SK-MEL-5 (cell line): ENCODE measurements at places on chromosomes 6 and 20. TPM values are rescaled to one million over a fixed set of nuclear protein-coding genes. Genes with fewer than 3 reads are reported as not detected.

The METTL24 gene
- not detected in 2 replicates for total RNA-seq

The BIRC7 gene
- total RNA-seq: 7.7 and 12.3 TPM in 2 replicates

The MUC21 gene
- not detected in 2 replicates for total RNA-seq

The ADGRG6 gene
- 130 and 134 TPM in 2 replicates for total RNA-seq

The KIF25 gene
- total RNA-seq: 0.51 TPM in 1 of 2 replicates, not detected in the other

The TCF15 gene
- not detected in 2 replicates for total RNA-seq

The GGTLC1 gene
- not detected in 2 replicates for total RNA-seq

The MLIP gene
- total RNA-seq: 16.6 and 23.9 TPM in 2 replicates

The ZBTB12 gene
- total RNA-seq: 1.3 and 2.2 TPM in 2 replicates

The CCN5 gene
- total RNA-seq: 0.45 and 0.85 TPM in 2 replicates

The MYH7B gene
- 0.03 and 0.08 TPM in 2 replicates for total RNA-seq

The PSORS1C2 gene
- not detected in 2 replicates for total RNA-seq

The CGAS gene
- not detected in 2 replicates for total RNA-seq

The TGM6 gene
- not detected in 2 replicates for total RNA-seq

The SCUBE3 gene
- total RNA-seq: 0.50 and 0.80 TPM in 2 replicates

The PIGU gene
- 32.1 and 38.2 TPM in 2 replicates for total RNA-seq

The SLC23A2 gene
- 117 and 120 TPM in 2 replicates for total RNA-seq

The CGA gene
- total RNA-seq: 0.55 TPM in 1 of 2 replicates, not detected in the other

The ABCC10 gene
- 16.6 and 17.1 TPM in 2 replicates for total RNA-seq

The PRR18 gene
- total RNA-seq: not detected in 2 replicates

The GABRR2 gene
- not detected in 2 replicates for total RNA-seq

The ABCF1 gene
- total RNA-seq: 44.5 and 50.0 TPM in 2 replicates

The C20orf141 gene
- total RNA-seq: 0.88 TPM in 1 of 2 replicates, not detected in the other

The PRDM13 gene
- 2.6 and 3.5 TPM in 2 replicates for total RNA-seq

The SIM1 gene
- total RNA-seq: not detected in 2 replicates

The MCM3 gene
- total RNA-seq: 109 and 113 TPM in 2 replicates

The STX11 gene
- total RNA-seq: 6.6 and 6.7 TPM in 2 replicates

The TRIM31 gene
- total RNA-seq: not detected in 2 replicates

The MAP7 gene
- total RNA-seq: 32.5 and 33.0 TPM in 2 replicates

The KDM1B gene
- total RNA-seq: 49.9 and 54.2 TPM in 2 replicates

The CLDN20 gene
- total RNA-seq: 0.32 TPM in 1 of 2 replicates, not detected in the other

The FERMT1 gene
- 6.6 and 6.7 TPM in 2 replicates for total RNA-seq

The DCDC2 gene
- 1.9 and 2.0 TPM in 2 replicates for total RNA-seq

The TP53TG5 gene
- not detected in 2 replicates for total RNA-seq

The DNMT3B gene
- 1.9 and 2.3 TPM in 2 replicates for total RNA-seq

The DEFB126 gene
- total RNA-seq: 5.1 and 5.5 TPM in 2 replicates

The MYL9 gene
- total RNA-seq: not detected in 2 replicates

The SSR1 gene
- 231 and 238 TPM in 2 replicates for total RNA-seq

The TMEM170B gene
- total RNA-seq: 5.8 and 6.6 TPM in 2 replicates

The CST7 gene
- 0.29 and 0.45 TPM in 2 replicates for total RNA-seq

The KCNK16 gene
- not detected in 2 replicates for total RNA-seq
